Heart left ventricle (tissue), 16 donors: ENCODE measurements at places on chromosomes 1 and 21.

- no peak for DNase-seq
Measured at GRCh38 chr1:158362941-158363340, 9.2 kb downstream of the CD1E start.

GRCh38 chr21:31509194-31510017, 150.1 kb upstream of the SOD1 start:
- no peak for DNase-seq

GRCh38 chr1:180585994-180586359, 27.2 kb downstream of the OVAAL start:
- DNase-seq: no peak

DNA sequence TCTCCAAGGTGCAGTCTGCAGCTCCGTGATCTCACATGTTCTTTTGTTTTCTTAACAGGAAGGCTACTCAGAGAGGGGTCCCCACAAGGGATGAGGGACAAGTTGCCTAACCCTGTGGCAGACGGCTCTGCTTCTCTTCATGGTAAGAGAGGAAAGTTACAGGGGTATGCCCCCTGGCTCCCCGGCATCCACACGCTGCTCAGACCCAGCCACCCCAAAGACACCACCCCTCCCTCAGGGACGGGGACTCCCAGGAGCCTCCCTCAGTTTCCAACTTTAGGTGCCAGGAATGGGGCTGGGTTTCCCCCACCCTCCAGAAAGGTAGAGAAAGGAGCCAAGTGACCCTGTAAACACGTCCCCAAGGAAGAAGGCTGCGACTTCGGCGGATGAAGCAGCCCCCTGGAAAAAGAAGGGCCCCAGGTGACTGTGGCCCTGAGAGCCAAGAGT, 19.7 kb downstream of the OPTC start:
- DNase-seq: no peak

GRCh38 chr1:7558481-7558880, 212.6 kb upstream of the VAMP3 start:
- DNase-seq: no peak

GRCh38 chr1:161218301-161219077, 3.4 kb downstream of the FCER1G start:
- DNase-seq: no peak

- DNase-seq: no peak
Measured at GRCh38 chr1:221241592-221241991, 362.3 kb downstream of the HLX start.

GRCh38 chr21:33731447-33731846, 89.1 kb downstream of the ITSN1 start:
- no peak for DNase-seq

DNA sequence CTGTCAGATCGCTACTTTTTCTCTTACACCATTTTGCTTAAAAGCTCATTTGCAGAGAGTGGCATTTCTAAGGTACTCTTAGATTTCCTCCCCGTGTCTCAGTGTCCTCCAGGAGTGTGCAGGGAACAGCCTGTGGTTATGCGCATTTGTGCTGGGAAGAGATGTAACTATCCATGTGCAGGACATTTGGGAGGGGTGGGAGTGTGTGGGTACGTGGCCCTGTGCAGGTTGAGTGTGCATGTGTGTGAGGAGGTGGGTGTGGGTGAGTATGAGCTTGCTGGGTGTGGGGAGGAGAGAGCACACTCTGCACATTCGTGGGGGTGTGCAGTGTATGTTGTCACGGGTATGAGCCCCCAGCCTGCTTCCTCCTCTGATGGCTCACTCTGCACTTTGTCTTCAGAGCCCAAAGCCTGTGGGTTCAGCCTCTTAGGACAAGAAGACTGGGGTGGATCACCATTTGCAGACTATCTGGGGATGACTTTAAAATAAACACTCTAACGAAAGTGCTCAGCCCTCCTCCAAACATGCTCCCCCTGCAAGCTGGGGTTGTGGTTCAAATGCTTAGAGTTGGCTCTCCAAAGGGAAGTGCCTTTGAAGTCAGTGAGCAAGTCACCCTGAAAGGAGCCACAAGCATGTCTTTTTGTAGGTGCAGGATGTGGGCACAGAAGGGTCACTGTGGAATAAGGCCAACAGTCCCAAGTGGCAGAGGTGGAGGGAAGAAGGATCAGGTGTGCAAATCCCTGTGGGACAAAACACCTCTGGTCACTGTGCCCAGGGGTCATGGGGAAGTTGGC, 295.4 kb downstream of the RRAGC start:
- no peak for DNase-seq

DNA sequence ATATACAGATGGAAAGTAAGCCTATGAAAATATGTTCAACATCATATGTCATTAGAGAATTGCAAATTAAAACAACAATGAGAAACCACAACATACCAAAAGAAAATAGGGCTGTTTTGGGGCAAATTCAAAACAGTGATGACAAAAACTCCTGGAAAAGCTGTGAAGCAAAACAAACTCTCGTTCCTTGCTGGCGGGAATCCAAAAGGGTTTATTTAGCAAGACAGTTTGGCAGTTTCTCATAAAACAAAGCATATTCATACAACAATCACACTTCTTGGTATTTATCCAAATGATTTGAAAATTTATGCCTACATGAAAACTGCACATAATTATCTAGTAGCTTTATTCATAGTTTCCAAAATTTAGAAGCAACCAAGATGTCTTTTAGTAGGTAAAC, 44.4 kb downstream of the COL11A1 start:
- DNase-seq: no peak

DNA sequence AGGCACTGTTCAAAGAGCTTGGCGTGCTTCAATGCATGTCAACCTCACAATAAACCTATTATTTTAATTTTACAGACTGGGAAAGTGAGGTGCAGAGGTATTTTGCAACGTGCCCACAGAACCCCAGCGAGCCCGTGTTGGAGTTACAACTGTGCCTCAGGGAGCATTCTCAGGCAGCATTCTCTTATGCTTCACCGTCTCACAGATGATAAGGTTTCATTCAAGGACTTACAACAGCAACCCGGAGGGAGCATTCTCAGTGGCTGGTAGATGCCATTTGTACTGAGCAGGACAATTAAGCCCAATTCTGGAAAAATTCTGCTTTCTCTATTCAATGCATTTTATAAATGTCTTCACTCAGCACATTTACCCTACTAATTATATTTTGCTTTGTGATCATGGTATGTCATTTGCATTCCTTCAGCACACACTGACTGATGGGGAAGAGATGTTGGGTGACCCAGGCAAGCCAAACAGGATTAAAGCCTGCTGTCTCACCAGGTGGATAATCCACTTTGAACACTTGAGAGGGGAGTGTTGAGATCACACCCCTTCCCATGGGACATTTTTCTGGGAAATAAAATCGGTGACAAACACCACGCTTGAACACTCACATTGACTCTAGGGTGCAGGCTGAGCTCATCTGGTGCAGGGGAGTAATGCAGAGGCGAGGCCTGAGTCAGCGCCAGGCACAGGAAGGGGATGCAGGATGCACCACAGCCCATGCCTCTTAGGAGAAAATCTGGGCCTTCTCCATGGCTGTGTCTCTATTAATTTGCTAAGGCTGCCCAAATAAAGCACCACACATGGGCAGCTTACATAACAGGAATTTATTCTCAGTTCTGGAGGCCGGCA, 113.9 kb downstream of the CLIC6 start:
- DNase-seq: no peak

DNA sequence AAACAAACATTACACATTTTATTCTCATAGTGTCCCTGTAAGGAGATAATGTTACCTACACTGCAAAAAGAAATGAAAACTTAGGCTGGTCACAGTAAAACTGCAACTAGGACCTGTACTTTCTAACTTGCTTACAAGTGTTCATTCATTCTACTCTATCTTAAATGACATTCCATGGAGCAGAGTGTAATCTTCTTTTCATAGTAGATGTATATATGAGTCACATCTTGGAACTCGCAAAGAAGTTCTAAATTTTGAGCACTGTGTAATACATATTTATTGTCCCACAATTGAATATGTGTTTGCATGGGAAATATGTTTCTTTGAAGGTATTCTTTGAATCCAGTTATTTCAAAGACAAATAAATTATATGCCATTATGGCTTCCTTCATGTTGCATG, 1258.5 kb upstream of the ADGRL2 start:
- DNase-seq: no peak

DNA sequence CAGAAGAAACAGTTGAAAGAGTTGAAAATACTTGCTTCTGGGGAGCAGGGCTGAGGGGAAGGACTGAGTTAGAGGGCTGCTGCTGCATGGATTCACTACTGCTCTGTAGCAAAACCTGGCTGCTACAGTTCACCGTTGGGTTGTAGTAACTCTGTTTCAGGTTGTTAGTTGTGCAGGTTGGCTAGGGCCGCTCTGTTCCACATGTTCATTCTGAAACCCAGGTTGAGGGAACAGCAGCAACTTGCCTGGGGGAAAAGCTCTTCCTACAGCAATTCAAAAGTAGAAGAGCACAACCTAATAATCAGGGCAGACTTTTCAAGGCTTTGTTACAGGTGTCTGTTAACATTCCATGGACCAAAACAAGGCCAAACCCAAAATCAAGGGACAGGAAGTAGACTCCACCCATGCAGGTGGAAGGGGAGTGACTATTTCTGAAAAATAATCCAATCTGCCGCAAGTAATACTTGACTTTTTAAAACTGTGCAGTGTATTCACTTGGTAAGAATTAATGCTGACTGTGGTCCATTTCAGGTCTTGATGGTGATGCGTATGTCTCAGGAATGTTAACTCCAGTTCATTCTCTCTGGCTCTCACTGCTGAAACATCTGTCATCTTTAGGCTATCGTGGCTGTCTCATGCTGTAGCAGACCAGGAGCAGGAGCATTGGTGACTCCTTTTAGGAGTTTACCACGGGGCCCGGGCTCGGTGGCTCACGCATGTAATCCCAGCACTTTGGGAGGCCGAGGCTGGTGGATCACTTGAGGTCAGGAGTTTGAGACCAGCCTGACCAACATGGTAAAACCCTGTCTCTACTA, 5.1 kb upstream of the PARK7 start:
- no peak for DNase-seq

DNA sequence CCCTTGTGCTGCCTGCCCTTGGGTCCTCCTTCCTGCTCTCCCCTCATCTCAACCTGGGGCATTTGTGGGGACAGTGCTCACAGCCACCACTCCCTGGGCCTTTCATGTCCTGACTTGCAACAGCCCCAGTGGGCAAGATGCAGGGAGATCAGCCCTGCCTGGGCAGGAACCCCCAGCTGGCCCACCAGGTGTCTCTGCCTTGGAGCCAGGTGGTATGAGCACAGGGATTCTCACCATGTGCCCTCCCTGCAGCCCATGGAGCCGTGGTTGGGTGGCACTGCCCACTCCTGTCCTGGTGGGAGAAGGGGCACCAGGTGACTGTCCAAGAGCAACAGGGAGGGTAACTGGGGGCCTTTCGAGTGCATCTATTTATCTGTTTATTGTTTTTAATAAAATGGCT, 100.4 kb downstream of the AJAP1 start:
- no peak for DNase-seq

DNA sequence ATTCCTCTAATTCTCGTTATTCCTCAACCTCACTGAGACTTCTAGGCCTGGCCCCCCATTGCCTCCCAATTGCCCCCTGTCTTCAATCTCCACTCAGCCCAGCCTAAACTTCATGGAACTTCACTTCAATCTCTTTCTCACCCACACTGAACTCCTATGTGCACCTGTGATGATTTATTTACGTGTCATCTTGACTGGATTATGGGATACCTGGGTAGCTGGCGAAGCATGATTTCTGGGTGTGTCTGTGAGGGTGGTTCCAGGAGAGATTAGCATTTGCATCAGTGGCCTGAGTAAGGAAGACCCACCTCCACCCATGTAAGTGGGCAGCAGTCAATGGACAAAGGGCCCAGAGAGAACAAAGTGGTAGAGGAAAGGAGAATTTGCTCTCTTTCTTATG, 587.0 kb downstream of the NPHP4 start:
- DNase-seq: no peak

- no peak for DNase-seq
Measured at GRCh38 chr1:92461364-92462097, 25.2 kb downstream of the GFI1 start.

DNA sequence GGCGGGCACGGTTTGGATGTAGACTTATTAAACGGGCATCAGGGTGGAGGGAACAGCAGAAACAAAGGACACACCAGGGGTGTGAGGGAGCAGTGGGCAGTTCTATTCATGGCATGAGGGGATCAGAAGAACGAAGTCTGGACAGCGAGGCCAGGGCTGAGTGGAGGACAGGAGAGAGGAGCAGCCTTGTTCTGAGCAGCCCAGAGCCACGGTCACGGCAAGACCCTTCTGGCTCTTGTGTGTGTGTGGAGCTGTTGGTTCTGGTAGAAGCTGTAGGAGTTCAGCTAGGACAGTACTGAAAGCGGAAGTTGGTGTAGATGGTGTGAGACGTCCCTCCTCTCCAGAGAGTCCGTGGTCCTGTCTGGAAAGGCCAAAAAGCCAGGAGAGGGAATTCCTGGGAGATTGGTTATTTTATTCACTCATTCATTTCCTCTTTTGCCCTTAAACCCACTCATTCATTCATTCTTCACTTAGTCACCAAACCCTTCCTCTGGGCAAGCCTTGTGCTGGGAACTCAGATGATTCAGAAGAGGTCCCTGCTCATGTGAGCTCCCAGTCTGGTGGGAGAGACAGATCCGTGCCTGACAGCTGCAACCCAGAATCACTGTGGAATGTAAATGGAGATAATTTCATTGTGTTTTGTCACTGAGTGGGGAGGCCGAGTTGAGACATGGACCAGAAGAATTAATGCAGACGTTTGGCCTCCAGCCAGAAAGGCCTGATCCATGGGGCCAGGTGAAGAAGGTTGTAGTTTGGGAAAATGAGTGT, 4.1 kb upstream of the ACOT11 start:
- no peak for DNase-seq

DNA sequence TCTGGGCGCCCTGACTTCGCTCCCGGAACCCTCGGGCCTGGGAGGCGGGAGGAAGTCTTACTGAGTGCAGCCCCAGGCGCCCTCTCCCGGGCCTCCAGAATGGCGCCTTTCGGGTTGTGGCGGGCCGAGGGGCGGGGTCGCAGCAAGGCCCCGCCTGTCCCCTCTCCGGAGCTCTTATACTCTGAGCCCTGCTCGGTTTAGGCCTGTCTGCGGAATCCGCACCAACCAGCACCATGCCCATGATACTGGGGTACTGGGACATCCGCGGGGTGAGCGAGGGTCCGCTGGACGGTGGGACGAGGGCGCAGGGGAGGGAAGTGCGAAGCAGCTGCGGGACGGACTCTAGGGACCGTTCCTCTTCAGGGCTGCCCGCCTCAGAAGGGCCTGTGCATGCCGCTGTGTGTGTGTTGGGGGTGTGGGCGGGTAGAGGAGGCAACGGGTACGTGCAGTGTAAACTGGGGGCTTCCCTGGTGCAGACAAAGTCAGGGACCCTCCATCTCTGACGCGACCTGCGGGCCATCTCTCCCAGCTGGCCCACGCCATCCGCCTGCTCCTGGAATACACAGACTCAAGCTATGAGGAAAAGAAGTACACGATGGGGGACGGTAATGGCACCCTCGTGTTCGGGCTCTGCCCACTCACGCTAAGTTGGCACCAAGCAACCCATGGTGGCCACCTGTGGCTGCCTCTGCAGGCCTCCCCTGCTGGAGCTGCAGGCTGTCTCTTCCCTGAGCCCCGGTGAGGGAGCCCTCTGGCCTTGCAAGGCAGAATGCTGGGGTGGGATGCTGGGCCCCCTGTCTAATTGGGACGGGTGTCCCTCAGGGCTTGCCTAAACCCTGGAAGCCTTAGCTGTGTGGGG, at the start of gene GSTM1:
GSTM1 (plus strand) TSS at position 177 of the 859 bp plus-strand sequence; CDS start at position 234, 57 bp downstream.
- no peak for DNase-seq

- no peak for DNase-seq
Measured at GRCh38 chr1:186925881-186926669, 97.3 kb downstream of the PLA2G4A start.

- DNase-seq: no peak
Measured at GRCh38 chr1:248811514-248812490, 13.9 kb downstream of the SH3BP5L start.

- no peak for DNase-seq
Measured at GRCh38 chr1:98480271-98480670, 181.2 kb upstream of the SNX7 start.
